ENCODE measurements at places on chromosomes 3 and 15.

DNA sequence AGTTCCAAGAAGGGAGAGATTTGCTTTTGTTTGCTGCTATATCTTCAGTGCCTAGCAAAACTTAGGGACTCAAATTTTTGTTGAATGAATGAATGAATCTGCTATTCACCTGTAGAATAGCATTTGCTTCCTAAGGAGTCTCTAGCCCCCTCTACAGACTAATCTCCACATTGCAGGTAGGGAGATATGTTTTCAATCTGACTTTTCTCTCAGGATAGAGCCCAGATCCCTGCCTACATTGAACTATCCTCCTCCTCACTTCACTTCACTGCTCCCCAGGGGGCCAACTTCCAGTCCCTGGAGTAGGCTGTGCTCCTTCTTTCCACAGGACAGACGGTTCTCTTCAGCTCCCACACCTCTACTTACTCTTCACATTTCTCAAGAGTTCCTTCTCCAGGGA, 81.9 kb upstream of the PTX3 start:
- peak; percentile 41 for DNase-seq

- no peak for DNase-seq
Observed at GRCh38 chr3:192366916-192367315, 360.4 kb downstream of the FGF12 start.

GRCh38 chr15:90884719-90885431, 571 bp downstream of the FES start:
- DNase-seq = no peak

DNA sequence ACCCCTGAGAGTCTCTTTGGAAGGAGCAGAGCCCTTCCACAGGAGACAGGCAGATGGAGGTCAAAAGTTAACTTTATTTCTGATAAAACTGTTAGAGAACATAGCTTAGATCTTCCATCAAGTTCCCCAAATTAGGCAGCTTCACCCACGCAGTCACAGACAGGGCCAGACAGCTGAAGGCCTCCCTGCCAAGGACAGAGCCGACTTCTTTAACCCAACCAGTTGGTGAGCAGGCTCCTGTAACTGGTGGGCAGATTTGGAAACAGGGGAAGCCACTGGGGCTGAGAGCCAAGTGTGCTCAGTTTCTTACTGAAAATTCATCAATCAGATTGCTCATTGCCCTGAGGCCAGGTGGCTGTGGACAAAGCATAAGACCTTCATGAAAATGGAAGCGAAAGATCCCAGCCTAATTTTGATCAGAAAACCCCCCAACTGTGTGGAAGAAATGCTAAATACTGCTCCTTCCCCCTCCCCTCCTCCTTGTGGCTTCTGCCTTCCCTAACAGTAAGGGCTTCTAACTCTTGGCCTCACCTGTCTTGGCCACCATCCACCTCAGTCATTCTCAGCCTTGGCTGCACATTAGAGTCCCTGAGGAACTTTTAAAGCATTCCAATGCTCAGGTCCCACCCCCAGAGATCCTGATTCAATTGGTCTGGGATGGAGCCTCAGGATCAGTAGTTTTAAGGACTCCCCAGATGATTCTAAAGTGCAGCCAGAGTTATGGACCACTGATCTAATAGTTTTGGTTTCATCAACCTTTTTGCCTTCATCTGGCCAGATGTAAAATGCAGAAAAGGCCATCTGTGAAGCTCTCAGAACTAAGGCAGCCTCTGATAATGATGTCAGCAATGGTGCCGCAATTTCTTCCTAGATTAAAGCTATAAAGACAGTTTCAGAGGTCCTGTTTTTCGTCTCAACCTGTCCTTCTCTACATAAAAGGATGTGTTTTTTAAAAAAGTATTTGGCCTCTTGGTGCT, 11.5 kb downstream of the CLRN1 start:
- DNase-seq = no peak

GRCh38 chr15:73382115-73382514, 13.4 kb upstream of the HCN4 start:
- no peak for DNase-seq

GRCh38 chr3:94028093-94028837, at the start of gene STX19:
Gene STX19, minus strand, starts transcription at chr3:94028597. Its CDS starts 13,328 bp downstream, at chr3:94015269.
- DNase-seq = no peak

- DNase-seq = no peak
Observed at GRCh38 chr15:29110176-29110575, 159.4 kb downstream of the NSMCE3 start.

DNA sequence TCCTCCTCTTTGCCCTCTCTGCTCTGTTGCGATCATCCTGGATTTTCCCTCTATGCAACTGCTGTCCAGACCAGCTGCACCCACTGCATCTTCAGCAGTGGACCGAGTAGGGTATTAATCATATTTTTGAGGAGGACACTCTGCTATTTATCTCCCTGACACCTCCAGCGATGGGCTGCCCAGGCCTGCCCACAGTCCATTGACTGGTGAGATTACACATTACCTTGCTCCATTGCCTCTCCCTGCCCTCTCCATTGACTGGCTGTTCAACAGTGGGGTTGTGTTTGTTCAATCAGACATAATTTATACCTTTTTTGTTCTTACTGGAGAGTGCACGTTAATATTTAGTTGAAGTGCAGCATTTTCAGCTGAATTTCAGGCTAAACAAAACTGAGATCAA, 559.3 kb upstream of the ARRDC4 start:
- DNase-seq = no peak

- no peak for DNase-seq
Observed at GRCh38 chr3:107235193-107235927, 141.9 kb upstream of the CCDC54 start.

DNA sequence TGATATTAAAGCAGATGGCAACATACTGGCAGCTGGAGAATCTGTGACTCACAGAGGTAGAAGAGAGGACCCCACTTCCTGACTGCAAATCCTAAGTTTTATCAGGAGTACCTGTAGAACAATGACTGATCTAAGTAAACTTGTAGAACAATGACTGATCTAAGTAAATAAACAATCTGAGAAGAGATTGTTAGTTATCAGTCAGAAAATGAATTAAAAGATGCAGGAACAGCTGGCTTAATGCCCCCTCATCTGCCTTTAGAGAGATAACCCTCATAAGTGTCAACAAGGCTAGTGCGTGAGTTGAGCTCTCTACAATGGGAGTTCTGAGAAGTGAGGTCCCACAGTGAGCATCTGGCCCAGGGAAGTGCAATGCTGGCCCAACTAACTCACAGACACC, 14.6 kb downstream of the ACAD11 start:
- DNase-seq = no peak

- no peak for DNase-seq
Observed at GRCh38 chr3:170137986-170138385, 43.5 kb downstream of the PHC3 start.

GRCh38 chr3:70550723-70551319, 238.4 kb upstream of the MDFIC2 start:
- peak; percentile 69 for DNase-seq

Data from inflammatory macrophage treated with lipopolysaccharide for 1 hour (primary cell).